ENCODE measurements at places on chromosomes 5 and 9.

GRCh38 chr9:76502746-76503145 is 43.8 kb downstream of the GCNT1 start:
- no peak for DNase-seq

DNA sequence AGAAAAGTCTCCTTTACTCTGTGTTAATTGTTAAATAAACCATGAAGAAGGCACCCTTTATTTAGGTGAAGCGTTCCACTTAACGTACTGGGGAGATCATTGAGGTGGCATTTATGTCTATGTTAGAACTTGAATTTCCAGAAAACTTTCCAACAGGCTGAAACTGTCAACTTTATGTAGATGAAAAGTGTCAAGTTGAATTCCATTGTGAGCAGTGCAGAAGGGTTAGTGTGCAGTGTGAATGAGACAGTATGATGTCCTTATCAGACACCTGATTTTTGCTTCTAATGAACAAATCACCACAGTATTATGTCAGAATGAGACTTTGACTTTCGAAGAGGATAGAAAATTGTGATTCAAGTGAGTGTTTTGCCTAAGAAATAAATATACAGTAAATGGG is 761.6 kb upstream of the SEMA6A start:
- DNase-seq, result no peak

DNA sequence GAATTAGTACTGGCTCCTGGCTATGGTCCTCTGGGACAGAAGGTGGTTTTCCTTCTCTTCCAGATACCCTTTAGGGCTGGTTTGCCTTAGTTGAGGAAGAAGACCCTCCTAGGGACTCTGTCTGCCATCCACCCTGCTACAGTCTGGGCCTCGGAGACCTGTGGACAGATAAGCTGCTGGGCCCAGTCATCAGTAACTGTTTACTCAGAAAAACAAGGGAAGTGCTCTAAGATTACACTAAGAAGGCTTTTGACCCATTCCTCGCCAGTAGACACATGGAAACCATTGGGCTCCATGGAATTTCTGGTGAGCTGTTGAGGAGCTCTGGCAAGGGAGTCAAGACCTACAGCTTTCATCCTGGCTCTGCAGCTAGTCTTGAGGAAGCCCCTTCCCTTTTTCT is 31.2 kb downstream of the LARP1 start:
- DNase-seq, result no peak

DNA sequence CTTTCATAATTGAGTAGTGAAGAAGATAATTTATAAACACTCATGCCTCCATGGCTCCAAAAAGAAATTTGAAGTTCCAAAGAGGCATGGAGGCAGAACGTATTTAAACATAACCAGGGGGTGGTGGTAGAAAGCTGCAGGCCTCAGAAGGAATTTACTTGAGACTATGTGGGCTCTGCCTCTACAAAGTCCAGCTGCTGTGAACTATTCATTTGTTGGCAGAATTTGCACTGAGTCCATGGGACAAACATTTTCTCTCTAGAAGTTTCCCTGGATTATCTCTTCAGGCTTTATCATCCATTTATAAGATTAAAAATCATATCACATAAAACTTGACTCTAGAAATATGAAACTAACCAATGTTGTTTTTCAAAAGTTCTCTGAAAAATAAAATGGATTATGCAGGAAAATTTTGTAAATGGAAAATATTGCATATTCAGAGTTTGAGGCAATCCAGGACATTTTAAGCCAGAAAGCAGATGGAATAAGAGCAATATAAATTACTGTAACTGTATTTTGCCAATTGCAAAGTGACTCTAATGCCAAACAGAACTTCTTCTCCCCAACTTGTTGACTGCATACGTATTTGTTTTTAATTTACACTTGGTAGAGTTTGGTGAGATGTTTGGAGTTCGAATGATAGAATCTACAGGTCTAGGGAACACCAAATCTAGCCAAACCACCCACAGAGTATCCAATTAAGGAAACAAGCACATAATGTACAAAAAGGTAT is 258.2 kb downstream of the ENC1 start:
- DNase-seq, result no peak

GRCh38 chr5:79561525-79561893 is 47.6 kb upstream of the HOMER1 start:
- no peak for DNase-seq

All from SW480 (cell line).